ENCODE measurements at places on chromosomes 6 and 20.

GRCh38 chr6:161943561-161943960 lies 669.7 kb upstream of the AGPAT4 start:
- DNase-seq: no peak

DNA sequence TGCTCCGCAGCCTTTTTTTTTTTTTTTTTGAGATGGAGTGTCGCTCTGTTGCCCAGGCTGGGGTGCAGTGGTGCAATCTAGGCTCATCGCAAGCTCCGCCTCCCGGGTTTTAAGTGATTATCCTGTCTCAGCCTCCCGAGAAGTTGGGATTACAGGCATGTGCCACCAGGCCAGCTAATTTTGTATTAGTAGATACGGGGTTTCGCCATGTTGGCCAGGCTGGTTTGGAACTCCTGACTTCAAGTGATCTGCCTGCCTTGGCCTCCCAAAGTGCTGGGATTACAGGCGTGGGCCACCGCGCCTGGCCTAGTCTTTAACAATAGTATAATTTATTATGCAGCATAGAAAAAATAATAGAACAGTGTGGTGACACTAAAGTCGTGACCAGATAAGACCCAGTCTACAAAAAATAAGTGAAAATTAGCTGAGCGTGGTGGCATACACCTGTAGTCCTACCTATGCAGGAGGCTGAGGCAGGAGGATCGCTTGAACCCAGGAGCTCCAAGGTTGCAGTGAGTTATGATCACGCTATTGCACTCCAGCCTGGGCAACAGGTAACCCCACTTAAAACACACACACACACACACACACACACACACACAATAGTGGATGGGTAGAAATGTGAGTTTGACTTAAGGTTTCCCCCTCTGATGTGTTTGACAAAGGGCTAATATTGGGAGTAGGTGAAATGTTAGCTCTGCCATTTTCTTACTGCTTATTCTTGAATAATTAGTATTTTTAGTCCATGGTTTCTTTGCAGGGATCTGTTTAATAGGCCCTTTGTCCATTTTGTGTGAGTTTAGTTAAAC lies 6.5 kb downstream of the PIM1 start:
- DNase-seq: no peak

DNA sequence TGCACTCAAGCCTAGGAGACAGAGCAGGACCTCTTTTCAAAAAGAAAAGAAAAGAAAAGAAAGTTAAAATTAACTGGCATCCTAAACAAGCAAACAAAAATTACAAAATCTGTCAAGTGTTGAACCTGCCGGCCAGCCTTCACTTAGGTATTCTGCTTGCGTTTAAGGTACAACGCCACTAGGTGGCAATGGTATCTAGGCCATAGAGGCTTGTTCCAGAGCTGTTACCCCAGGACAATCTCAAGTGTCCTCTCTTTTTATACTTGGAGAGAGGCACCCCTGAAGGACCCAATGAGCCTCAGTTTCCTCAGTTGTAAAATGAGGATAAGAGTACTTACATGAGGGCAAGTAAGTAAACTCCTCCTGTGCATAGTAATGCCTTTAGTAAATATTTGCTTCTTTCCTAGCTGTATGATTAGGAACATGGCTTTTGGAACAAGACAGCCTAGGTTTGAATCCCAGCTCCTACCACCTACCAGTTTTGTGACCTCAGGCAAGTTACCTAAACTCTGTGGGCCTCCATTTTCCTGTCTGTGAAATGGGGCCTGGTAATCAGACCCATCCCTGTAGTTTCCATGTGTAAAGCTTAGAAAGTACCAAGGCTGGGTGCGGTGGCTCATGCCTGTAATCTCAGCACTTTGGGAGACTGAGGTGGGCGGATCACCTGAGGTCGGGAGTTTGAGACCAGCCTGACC lies 5.8 kb upstream of the PACSIN1 start:
- peak; percentile 36 for DNase-seq

DNA sequence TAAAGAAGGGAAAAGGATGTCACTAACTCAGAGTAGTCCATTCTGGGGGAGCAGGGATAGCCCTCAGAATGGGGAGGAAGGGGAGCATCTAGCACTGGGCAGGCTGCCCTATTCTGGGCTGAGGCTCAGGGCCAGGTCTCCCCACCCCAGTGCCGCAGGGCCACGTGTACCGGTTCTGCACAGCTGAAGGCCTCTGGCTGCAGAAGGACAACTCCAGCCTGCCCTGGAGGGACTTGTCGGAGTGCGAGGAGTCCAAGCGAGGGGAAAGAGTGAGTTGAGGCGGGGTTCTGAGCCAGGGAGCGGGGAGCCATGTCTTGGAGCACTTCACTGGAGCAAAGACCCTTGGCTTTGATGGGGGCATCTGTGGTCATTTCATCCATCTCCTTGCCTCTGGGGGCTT lies 17.0 kb downstream of the GLP1R start:
- no peak for DNase-seq

- DNase-seq: no peak
These were observed at the start of gene ZNF831 for GRCh38 chr20:59163631-59164530. Gene ZNF831, plus strand, starts transcription at chr20:59163821. Its CDS starts 27,199 bp downstream, at chr20:59191020.

DNA sequence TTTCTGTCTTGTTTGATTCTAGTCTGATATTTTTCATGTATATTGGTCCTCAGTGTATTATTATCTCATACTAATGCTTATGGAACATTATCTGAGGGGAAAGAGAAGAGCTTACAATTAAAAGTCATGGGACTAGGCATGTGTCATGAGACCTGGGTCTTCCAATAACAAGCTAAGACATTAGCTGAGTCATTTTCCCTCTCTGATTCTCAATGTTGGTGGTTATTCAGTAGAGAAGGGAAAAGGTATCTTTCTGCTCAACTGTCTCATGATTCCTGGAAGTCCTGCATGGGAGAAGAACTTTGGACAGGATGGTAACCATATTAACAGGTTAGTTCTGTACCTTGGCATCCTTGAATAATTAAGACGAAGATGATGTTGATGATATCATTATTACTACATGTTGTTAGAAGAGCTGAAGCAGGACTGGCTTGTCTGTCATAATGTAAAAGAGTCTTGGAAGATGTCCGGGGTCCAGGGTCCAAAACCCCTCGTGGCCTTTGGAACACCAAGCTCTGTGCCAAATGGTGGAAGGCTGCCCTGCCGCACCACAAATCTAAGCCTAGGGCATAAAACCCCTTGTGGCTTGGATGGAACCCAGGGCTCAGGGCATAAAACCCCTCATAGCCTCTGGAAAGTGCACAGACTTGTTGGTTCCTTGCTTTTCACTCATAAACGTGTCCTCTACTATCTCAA lies 19.1 kb downstream of the TRIM38 start:
- DNase-seq: no peak

GRCh38 chr6:150426198-150426597 lies 57.4 kb downstream of the IYD start:
- no peak for DNase-seq

GRCh38 chr6:53611889-53612288 lies 53.7 kb downstream of the KLHL31 start:
- no peak for DNase-seq

DNA sequence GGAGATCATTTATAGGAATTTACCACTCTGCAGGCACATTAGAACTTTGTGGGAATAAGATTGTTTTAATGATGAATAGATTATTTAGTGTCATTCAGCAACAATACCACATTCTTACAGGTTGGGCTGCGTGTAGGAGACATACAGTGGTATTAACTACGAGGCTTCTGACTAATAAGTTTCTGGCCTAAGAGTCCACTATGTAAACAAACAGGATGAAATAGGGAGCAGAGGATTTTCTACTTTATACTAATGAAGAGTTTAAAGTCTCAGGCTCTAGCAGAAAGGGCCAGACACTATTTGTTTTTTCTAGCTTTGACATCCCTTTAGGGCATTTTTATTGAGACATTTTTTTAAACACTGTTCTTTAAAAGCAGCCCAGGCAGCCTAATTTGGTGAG lies 75.6 kb downstream of the SLC24A3 start:
- DNase-seq: no peak

- DNase-seq: no peak
These were observed 4.7 kb downstream of the CTSZ start for GRCh38 chr20:59002388-59002787.

- DNase-seq: peak; percentile 68
These were observed 264.3 kb upstream of the PLN start for GRCh38 chr6:118283766-118284165.

GRCh38 chr6:165653196-165653595 lies 9.8 kb downstream of the PDE10A start:
- DNase-seq: no peak

GRCh38 chr20:59363101-59363500 lies 62.7 kb downstream of the EDN3 start:
- DNase-seq: no peak

DNA sequence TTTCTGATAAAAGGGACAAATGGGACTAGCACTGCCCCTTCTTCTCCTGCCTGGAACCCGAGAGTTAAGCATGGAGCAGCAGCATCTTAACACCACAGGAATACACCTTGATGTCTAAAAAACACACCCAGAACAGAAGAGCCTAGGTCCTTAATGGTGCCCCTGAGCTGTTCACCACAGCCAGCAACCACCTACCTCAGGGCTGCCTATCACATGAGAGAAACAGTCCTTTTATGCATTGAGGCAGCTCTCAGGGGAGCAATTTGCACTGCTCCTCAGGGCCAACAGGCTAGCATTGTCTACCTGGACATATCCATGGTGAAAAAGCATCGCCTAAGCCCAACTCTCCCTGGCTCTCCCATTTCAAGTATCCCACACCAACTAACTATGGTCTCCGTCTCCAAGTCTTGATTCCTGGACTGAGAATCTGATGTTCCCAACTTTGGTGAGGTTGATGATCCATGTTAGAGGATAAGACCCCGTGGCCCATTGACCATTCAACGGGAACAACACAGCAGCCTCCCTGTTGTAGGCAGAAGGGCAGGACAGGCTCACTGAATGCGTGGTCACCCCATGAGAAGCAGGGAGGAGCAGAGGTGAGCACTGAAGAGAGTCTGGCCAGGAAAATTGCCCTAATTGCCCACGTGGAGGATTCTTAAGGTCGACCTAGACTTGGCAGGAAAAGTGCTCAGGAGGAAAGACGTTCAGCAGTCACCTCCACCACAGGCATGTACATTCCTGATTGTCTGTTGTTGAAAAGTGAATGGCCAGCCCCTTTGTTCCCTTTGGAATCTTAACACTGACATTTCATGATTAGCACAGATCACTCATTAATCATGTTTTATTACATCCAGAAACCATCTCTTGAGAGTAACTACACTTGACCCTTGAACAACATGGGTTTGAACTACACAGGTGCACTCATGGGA lies 4.2 kb upstream of the APMAP start:
- DNase-seq: no peak

- no peak for DNase-seq
These were observed 467 bp downstream of the TREML4 start for GRCh38 chr6:41228616-41229015.

DNA sequence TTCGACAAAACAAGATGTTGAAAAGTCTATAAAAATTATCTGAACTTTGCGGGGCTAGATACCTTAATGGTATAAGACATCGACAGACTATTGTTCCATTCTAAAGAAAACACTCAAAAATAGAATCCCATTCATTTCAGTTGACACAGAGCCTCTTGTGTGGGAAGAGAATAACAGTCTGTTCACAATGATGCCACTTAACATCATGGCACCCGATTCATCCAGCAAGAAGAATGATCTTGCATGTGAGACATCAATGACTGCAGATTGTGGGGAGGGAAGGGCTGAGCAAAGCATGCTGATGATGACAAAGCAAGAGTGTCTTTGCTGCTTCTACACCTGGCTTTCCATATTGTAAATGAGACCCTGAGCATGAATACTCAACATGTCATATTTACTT lies 49.7 kb upstream of the ARMH2 start:
- no peak for DNase-seq

DNA sequence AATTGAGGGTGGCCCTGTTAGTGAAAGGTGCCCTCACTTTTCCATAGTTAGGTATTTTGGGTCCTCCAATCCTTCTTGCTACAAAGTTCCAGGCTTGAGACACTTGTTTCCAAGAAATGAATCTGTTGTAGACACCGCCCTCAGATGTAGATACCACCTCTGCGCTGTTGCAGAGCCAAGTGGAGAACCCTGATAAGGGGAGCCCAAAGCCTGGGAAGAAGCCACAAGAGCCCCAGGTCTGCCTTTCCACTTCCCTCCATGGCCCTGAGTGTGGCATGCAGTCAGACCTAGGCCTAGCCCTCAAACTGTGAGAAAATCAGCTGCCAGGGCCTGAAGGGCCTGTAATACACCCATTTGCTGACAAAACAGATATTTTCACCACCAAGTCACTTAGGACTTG lies 37.1 kb downstream of the DTD1 start:
- DNase-seq: no peak

- peak; percentile 49 for DNase-seq
These were observed 52.0 kb upstream of the SMOC2 start for GRCh38 chr6:168388641-168389633.
